ENCODE measurements at places on chromosomes 4 and X.

DNA sequence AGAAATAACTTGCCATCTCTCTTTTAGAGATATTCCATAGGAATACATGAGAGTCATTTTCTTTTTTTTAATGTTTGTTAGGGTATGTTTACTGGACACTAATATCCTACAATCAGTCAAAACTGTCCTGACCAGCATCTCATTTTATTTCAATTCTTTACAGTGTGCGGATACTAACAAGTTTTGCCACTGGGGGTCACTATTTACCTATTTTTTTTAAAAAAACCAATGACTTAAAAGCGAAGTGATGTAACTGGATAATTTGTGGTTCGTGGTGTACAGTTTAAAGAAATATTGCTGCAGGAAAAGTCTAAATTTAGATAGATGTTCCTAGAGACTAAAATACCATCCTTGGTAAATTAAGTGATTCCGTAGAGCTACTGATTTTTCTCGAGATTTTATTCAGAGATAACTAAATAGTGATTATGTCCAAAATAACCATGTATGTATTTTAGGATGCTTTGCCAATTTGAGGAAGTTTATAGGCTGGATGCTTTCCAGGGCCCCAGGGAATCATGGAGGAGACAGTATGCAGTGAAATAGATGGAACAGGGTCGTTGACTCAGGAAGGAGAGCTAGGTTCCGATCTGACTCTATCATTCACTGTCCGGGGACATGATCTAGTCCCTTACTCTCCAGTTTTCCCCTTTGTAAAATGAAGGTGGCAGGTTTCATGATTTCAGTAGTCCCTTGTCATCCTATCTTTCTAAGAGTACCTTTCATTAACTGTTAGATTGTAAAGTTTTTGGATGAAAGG, 34.0 kb upstream of the GNPDA2 start:
- peak; percentile 15 for DNase-seq

GRCh38 chr4:123060039-123060770, 137.8 kb upstream of the NUDT6 start:
- DNase-seq: no peak

DNA sequence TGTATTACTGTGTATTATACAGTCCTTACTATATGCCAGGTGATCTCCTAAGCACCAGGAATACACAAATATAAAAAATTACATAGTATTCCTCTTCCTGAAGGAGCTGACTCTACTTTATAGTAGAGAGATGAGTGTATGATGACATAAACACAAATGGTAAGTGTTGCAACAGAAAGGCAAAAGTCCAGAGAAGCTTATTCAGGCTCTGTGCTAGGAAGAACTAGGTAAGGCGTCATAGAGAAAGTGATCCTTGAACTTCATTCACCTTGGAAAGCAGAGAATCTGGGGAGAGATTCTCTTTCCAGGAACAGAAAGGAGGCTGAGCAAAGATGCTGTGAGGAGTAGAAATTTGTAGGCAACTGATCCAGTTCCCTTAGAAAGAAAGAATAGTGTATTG, 115.0 kb upstream of the KCNIP4 start:
- no peak for DNase-seq

GRCh38 chrX:63932006-63932405, 147.0 kb upstream of the ARHGEF9 start:
- no peak for DNase-seq

DNA sequence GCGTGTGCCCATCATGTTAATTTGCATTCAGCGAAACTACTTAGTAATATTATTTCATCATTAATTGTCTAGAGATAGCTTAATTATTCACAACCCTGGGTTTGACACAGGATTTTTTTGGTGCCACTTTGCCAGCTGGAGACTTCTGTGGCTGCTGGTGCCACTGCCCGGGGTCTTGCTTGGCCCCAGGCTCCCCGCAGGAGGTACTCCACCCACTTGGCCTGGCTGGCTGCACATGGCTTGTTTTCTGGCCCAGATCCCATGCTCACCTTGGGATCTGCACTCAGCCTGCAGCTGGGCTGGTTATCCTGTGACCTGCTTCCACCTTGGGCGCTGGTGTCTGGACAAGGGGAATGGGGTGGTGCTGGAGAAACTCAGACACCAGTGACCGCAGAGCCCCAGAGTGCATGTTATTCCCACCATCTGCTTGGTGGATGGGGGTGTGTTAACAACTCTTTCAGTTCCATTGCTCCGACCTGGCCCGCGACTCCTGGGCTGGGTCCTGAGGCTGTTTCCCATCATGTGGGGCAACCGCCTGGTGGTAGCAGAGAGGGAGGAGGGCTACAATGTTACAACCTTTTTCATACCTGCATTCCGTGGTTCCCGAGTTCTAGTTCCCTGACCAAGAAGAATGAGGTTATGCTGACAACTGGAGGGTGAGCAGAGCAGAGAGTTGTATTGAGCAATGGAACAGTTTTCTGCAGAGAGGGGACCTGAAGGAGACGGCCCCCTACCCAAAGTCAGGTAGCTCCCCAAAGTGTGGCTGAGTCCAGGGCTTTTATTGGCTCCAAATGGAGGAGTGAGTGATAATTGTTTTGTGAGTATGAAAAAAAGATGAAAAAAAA, 1950.0 kb upstream of the IGFBP7 start:
- no peak for DNase-seq

DNA sequence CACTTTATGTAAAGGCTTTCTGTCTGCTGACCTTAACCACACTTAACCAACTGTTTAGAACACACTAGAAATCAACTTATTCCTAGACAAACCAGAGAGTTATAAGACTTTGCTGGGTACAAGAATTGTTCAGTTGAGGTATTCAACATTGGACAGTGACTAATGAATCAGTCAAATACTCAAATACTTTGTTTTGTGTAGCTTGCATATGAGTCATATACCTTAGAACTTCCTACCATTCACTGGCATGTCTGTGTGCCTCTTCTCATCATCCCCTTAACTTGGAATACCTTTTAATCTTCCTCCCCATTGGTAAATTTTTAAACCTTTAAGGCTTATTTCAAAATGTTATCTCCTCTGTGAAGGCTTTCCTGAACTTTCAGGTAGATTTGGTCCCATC, 708.8 kb upstream of the GRIA3 start:
- DNase-seq: no peak

GRCh38 chrX:150570512-150570911, 2.1 kb downstream of the MTM1 start:
- DNase-seq: no peak

- DNase-seq: no peak
Observed at GRCh38 chr4:154415313-154415712, 76.3 kb downstream of the DCHS2 start.

DNA sequence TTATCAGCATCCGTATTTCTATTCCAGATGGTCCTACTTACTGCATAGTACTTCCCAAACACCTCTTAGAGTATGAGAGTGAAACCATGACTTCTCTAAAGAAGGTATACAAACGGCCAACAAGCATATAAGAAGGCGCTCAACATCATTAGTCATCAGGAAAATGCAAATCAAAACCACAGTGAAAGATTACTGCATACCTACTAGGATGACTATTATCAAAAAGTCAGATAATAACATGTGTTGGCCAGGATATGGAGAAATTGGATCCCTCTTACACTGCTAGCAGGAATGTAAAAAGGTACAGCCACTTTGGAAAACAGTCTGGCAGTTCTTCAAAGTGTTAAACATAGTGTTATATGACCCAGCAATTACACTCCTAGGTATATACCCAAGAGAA, 215.3 kb upstream of the CXorf66 start:
- DNase-seq: no peak

GRCh38 chrX:56231537-56232090, 542 bp upstream of the KLF8 start:
- no peak for DNase-seq

GRCh38 chrX:153164733-153165132, 14.4 kb upstream of the MAGEA1 start:
- DNase-seq: no peak

DNA sequence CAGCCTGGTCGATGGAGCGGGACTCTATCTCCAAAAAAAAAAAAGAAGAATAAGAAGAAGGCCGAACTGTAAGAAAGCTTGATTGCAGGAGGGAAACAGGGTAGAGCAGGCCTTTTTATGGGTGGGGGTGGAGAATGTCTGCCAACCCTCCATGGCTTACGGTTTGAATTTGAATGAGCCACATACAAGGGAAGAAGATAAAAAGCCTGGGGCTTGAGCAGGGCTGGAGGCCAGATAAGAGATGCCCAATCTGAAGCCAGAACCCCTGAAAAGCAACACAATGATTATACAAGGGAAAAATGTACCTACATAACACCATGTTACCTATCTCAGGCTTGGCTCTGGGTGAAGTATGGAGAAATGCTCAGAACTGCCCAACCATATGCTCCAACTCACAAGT, 57.3 kb upstream of the TRIM2 start:
- DNase-seq: no peak

DNA sequence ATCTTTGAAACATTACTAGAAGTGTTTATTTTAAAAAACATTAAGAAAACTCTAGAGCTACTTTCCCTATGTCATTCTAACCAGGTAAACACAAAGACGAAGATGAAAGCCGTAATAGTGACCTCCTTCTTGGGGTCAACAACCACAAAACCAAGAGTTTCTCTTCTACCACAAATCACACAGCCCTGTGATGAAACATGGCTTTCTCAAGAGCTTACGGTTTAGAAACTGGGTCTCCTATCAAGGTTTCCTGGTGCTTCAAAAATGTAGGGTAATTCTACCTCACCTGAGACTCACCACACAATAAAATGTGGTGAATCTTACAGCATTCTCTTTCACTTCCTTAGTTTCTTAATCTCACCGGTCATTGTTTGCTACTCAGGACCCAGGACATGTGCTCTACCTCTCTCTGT, 50.9 kb downstream of the CORIN start:
- DNase-seq: no peak

GRCh38 chr4:174828845-174829701, at the start of gene GLRA3:
Gene GLRA3 (minus strand): TSS chr4:174829247. CDS start chr4:174828811, 436 bp downstream.
- peak; percentile 79 for DNase-seq

DNA sequence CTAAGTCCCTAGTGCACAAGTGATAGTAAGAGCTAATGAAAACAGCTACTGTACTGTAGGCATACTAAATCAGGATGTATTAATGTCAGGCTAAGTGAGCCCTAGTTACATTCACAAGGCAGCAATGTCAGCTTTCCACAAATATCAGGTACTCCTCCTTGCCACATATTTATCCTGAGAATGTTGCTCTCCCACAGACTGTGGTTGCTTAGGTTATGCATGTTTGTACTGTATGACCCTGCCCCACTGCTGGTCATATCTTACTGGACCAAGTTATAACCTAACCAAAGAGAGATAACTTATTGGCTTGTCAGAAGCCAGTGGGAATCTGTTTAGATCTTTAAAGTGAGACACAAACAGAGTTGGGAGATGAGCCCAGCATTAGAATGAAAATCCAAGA, 241.0 kb downstream of the SLC39A8 start:
- DNase-seq: no peak

- no peak for DNase-seq
Observed at GRCh38 chrX:153495362-153495751, 577 bp downstream of the BGN start.

GRCh38 chr4:138389976-138390685, 148.0 kb upstream of the SLC7A11 start:
- no peak for DNase-seq

DNA sequence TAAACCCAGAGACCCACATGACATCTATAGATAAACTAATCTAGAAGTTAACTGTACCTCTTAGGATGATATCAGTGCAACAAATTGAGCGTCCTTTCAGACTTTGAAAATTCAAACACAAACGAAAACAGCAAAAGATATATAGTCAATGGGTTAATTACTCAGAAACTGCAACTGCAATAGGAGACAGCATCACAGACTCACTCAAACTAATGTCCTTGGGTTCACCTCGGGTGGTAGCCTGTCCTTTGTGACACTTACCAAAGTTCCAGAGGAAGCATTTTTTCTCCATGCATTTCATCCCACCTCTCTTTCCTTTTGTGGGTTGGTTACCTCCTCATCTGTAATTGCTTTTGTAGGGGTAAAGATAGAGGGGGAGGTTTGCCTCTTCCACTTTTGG, 9.7 kb downstream of the GC start:
- no peak for DNase-seq

DNA sequence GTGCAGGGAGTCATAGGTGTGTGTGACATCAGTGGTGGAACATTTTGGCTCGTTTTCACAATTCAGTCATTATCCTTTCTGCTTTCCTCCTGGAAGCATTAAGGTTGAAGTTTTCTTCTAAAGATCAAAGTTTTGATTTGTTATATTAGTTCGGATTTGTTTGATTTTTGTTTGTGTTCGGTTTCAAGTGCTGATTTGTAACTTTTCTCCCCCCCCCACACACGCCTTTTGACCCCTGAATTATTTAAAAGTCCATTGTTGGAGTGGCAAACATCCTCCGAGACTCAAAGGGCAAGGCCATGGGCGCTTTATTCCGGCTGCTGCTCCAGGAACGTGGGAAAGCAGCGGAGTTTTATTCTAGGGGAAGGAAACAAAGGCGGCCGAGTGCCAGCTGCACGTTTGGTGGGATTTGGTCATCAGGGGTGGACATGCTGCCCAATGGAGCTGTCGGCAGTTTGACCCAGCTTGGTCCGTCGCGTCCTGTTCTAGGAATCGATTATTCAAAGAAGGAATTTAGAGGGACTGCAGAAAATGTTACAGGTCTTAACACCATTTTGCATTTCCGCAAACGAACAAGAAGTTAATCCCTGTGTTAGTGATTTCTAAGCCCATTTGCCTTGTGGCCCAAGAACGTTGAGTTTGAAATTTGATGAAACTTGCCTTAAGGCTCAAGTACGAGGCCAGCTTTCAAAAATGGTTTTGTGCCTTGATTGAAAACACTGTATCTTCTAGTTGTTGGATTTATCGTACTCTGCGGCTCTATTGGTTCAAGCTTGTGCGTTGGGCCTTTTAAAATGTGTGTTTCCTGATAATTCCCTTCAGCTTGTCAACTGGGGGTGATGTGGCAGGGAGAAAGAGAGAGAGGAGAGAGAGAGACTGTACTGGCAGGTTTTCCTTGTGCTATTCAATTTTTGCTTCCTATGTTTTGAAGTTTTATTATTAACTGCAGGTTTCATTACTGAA, 565 bp upstream of the ZNF41 start:
- peak; percentile 49 for DNase-seq

DNA sequence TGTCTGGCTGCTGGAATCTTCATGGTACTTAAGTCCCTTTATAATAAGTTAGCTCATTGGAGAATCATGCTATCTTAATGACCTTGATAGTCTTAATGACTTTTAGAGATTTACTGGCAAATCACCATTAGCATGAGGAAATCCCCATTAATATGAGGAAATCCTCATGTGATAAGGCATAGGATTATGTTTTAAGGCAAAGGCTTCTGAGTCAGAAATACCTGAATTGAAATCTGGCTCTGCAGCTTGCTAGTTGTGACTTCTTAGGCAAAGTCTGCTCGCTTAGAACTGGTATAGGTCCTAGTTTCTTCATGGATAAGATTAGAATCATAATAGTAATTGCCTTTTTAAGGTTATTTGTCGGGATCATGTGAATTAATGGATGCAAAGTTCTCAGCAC, 190.2 kb upstream of the BANK1 start:
- no peak for DNase-seq

GRCh38 chr4:141124224-141124623, 9.0 kb downstream of the RNF150 start:
- DNase-seq: no peak

DNA sequence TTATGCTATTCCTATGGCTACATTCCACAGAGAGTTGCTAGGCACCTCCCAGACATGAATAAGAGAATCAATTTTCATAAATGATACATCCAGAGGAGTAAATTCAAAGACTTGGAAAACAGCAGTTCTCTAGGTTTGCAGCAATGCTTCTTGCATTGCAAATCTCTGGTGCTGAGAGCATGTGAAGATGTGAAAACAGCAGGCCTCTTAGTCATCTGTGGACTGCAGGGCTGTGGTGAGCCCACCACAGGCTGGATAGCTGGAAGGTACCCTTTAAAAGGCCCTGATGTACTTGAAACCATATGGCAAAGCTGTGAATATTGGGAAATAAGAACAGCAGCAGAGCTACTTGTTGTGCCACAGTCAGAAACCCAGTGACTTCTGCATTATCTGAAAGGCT, 2135.9 kb downstream of the ARAP2 start:
- no peak for DNase-seq
